ENCODE measurements at places on chromosomes 1 and 21.

- no peak for DNase-seq
Observed at GRCh38 chr1:69491416-69491815, 76.3 kb upstream of the LRRC7 start.

- no peak for DNase-seq
Observed at GRCh38 chr1:239840790-239841189, 250.9 kb upstream of the FMN2 start.

DNA sequence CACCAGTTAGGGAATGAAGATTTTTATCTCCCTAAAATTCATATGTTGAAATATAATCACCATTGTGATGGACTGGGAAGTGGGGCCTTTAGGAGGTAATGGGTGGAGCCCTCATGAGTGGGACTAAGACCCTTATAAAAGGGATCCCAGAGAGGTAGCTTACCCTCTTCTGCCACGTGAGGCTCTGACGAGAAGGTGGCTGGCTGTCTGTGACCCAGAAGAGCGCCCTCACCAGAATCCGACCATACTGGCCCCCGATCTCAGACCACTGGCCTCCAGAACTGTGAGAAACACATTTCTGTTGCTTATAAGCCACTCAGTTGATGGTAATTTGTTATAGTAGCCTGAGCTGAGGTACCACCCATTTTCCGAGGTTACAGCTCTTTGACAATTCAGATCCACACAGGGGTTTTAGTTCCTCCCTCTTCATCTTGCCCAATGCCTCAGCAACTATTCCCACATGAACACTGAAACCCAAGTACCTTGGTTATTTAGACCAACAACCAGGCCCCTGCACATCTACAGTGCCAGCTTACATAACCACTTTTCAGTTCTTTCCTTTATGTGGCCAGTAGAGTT, 27.6 kb upstream of the HUNK start:
- DNase-seq, result no peak

DNA sequence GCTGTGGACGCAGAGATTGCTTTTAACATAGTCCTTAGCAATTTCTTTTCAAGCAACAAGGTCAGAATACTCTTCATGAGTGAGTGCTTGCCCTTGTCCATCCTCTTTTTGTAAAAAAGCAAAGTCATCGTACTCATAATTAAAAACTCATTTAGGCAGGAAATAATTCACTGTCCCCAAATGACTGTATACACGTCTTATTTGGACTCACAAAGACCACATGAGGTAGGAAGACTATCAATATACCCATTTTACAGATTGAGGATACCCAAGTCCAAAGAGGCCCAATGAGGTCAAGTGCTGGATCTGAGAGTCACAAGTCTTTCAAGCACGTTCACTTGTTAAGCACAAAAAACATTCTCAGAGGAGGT, 13.2 kb downstream of the ITPKB start:
- no peak for DNase-seq

DNA sequence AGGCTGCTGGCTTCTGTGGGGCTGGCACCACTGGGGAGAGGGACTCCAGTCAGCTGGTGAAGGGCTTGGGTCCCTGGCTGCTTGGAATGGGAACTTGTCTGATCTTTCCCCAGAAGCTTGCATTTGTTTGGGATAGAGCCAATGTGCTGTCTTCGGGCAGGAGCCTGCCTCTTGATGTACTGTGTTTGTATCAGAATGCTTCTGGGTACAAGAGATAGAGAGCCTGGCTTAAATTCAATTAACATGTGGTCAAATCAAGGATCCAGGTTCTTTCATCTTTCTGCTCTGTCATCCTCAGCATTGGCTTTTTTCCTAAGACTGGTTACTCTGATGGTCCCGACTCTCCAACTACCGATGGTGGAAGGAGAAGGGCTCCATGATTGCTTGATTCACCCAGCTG, 16.0 kb upstream of the PROK1 start:
- DNase-seq, result no peak

- DNase-seq, result no peak
Observed at GRCh38 chr1:110218739-110219138, 8.6 kb downstream of the KCNC4 start.

DNA sequence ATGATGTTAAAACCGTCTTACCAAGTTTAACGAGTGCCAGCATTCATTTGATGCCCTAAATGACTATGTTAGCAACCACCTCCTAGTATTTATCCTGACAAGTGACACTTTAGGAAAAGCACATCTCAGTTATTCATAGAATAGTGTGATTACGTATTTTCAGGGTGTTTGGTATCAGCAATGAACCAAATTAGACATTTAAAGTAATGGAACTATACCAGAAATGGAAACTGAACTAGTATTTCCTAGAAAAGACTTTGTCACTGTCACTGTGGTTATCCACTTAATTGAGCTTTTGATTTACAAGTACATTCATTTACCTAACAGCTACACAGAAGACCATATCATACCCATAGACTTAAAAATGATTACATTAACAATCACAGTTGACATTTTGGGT, 3.6 kb upstream of the IL12RB2 start:
- no peak for DNase-seq

- no peak for DNase-seq
Observed at GRCh38 chr1:240304466-240304865, 212.8 kb downstream of the FMN2 start.

DNA sequence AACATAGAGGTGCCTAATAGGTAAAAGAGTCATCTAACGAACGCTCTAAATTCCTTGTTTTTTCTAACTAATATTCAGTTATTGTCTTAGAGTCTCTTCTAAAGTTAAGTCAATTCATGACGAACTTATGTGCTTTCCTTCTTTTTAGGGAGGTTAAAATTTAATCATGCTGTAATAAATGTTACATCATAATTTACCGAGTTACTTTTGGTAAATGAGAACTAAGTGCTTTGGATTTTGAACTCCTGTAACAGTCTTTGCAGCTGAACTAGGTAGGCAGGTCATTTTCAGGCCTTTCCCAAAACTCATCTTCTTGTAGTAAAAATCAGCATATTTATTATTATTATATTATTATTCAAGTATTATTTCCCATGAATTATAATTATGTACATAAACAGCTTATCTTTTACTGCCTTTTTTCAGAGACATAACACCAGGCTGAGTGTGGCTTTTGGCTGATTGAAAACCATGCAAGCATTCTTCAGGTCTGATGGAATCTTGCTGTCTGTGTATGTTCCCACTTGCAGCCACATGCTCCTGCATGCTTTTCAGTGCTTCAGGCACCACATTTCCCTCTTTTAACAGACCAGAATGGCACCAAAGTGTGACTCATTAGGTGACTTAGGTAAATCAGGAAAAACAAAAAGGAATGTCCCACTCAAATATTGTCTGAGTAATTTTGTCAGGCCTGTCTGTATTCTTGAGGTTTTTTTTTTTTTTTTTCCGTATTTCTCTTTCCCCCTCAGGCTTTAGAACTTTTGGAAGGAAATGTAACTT, 81.0 kb upstream of the CD55 start:
- DNase-seq, result no peak

DNA sequence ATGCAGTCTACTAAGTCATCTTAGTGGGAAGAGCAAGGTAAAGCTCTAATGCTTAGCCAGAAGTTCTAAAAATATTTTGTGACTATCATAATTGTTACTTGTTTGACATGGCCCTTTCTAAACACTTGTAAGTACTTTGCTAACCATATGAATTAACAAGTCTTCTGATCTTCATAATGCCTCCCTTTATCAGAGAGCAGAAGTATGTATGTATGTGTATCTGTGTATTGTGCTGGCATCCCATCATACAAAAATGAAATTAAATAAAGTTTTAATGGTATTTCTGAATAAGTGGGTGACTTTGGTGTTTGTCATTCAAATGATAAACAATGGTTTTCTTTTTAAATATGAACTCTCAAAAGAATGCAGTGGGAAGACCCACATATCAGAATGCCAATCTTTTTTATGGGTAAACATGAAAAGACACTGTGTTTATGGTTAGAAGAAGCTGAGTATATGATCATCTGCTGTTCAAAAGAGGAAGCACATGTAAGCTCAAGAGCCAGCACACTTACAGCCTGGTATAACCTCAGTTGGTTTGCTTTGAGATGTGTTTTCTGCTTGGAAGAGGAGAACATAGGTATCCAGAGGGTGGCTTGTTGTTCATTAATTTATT, 159.6 kb downstream of the CLEC20A start:
- no peak for DNase-seq

- DNase-seq, result no peak
Observed at GRCh38 chr1:145891143-145891542, 5.5 kb upstream of the ANKRD35 start.

DNA sequence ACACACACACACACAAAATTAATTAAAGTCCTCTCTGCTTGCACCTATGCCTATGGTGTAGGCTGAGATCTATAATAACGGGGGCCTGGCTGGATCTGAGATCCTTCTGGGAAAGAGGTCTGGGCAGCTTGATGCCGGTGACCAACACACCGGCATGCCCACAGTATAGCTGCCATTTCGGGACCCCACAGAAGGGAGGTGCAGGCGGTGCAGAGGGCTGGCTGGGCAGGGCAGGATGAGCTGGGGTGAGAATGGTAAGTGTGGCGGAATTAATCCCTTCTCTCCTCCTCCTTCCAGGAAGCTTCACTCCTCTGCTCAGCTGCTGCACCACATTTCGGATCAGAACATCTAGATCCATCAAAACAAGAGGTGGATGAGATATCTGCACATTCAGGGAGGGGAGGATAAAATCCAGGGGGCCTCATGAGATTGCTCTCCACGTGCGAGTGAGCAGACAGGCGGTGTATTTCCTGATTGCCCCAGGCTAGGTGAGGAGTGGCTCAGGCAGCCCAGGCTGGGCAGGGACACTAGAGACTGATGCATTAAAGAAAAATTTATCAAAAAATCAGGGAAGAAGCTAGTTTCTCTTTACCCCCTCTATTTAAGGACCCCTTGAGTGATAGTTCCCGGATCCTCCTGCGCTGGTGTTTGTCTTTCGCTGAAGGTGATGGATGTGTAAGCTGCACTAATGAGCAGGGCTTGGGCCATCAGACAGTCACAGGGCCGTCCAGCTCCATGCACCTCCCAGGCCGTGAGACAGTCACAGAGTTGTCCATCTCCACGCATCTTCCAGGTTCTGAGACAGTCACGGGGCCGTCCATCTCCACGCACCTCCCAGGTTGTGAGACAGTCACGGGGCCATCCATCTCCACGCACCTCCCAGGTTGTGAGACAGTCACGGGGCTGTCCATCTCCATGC, 449.9 kb downstream of the PTPRU start:
- DNase-seq, result no peak

- DNase-seq, result no peak
Observed at GRCh38 chr1:27314169-27314568, 7.8 kb upstream of the TMEM222 start.

GRCh38 chr1:179867493-179868330, 9.9 kb downstream of the TOR1AIP2 start:
- peak; percentile 8 for DNase-seq

DNA sequence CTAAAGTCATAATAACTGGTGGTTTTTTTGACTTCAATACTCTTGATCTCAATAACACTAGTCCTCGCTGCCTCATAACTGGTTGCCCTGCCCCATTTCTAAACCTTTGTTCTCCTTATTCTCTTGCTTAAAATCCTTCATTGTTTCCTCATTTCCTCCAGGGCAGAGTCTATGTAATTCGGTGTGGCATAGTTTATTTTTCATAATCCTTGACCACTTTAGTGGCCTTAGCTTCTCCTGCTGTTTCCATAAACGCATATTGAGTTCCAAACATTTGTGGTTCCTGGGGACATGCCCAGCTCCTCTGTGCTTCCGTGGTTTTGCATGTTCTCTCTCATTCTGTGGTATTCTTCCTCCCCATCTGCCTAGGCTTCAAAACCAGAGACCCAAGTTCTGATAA, 19.0 kb upstream of the TLCD4 start:
- DNase-seq, result no peak

DNA sequence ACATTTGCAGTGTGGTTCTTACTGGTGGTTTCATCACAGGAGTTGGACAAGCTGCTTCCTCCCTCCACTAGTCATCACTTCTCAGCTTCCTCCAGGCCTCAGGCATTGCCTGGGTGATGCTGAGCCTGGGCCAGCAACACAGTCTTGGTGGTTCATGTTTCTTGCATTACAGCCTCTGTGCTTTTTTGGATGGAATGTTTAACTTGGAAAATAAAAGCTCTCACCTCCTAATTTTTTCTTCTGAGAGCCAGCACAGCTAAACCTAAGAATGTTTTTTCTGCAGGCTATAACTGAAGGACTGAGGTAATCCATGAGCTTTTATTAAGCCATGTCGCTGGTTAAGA, 66.1 kb upstream of the RHOU start:
- DNase-seq, result no peak

DNA sequence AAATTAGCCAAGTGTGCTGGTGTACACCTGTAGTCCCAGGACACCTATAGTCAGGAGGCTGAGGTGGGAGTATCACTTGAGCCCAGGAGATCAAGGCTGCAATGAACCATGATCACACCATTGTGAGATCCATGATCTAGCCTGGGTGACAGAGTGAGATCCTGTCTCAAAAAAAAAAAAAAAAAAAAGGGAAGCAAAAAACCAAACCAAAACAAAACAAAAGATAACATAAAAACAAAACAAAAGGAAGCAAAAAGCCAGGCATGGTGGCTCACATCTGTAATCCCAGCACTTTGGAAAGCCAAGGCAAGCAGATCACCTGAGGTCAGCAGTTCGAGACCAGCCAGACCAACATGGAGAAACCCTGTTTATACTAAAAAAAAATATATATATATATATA, 9.4 kb upstream of the AKR1A1 start:
- DNase-seq, result no peak

DNA sequence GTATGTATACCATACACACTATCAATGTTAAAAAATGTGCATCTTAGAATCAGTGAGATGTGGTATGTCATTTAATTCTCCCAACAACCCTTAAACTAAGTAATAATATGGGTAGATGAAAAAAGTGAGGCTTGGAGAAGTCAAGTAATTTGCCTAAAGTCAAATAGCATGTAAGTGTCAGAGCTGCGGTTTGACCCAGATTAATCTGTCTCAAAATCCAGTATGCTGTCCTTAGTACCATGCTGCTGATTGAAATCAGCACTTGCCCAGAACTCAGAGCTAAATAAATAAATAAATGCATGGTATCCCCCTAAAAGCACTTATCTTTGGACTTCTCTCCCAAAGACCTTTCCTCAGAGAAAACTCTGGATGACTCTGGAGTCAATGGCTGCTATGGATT, 16.7 kb downstream of the BCL9 start:
- no peak for DNase-seq

DNA sequence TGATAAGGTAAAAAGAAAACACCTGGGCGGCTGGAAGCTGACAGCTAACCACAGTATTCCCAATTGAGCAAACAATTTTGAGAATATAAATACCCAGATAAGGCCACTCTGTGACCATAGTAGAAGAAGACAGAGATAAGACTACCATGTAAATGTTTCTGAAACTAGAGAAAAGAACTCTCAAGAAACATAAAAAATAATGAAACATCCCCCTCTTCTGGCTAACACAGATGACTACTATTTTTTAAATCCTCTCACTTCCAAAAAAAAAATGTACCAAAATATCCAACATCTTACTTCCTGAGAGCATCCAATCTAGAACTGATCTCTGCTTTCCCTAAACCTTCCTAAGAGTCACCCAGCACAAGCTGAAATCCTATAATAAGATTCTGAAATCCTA, 125.9 kb downstream of the HFM1 start:
- DNase-seq, result no peak

DNA sequence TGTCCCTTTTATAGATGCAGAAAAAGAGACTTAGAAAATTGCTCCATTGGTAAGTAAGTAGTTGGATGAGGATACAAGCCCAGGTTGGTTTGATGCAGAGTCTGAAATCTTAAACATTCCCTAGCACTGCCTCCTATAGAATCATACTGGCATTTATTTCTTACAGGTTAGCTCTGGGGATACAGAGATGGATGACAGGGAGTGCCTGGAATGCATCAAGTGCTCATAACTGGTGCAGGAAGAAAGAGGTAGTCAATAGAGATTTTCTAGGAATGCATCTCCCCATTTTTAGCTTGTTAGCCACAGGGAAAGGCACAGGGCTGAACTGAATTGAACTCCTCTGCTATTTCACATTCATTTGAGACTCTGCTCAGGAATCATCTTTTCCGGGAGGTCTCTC, 269.0 kb upstream of the USP24 start:
- DNase-seq, result no peak
